Ascending aorta (tissue), 2 donors: ENCODE measurements at places on chromosomes 3 and 15. TPM values are rescaled to one million over a fixed set of nuclear protein-coding genes. Genes with fewer than 3 reads are reported as not detected.

SEMA3B gene
- total RNA-seq: 24.2 TPM

TM4SF1 gene
- total RNA-seq: 487 TPM

FGF7 gene
- total RNA-seq: 31.4 TPM

DGKG gene
- 11.1 TPM for total RNA-seq
